ENCODE measurements at places on chromosomes 4 and X.
A peak's percentile ranks its signal among the peaks of the same experiment; 100 is the strongest.

DNA sequence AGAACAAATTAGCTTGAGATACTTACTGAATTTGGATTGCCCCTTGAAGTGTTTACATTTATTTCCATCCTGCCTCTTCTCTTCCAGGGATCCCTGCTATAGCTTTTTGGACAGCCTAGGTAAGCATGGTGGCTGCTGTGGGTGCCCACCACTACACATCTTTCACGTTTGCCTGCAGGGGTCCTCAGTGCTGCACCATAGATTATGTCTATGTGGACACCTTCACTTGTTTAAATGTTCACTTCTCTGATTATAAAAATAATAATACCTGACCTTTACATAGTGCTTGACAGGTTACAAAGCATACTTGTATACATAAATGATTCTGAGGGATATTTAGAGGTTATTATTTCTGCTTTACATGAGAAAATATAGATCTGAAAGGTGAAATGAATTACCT, 67.9 kb upstream of the SLC4A4 start:
- DNase-seq, result no peak

DNA sequence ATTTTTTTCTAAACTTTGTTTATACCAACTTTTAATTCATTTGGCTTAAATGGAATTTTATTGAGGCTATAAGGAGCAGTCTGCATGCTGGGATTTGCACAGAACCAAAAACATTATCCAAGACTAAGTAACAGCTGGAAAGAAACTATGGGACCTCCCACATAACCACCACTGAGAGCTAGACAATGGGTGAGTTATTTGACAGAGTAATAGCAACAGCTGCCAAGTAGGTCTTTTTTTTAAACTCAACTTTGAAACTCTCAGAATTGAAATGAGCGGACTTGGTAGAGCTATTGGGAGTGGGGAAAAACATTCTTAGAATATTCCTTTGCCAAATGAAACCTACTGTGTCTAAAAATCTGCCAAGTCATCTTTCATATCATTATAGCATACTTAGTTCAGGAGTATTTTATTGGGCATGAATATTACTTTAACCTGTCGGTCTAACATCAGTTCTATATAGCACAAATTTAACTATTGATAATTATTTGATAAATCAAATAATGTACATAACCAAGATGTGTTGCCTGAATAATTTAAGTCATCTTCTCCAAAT, 1428.0 kb downstream of the PCDH7 start:
- DNase-seq, result no peak

DNA sequence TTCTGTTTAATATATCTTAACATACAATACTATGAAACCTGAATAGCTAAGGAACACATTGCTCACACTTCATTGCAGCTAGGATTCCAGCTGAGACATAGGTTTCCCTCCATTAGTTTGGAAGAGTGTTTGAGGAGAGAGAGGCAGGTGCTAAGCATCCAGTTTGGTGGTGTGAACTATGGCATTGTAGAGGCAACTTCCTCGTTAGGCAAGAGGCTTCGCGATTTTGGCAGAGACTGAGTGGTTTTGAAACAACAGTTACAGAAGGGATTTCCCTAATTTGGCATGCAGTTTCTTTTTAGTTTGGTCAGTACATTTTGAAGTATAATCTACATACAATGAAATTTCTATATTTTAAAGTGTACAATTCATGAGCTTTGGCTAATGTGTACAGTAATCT, 117.1 kb upstream of the BMP3 start:
- DNase-seq, result peak; percentile 24

- DNase-seq, result no peak
Measured at GRCh38 chr4:107870236-107870635, 45.5 kb downstream of the SGMS2 start.

DNA sequence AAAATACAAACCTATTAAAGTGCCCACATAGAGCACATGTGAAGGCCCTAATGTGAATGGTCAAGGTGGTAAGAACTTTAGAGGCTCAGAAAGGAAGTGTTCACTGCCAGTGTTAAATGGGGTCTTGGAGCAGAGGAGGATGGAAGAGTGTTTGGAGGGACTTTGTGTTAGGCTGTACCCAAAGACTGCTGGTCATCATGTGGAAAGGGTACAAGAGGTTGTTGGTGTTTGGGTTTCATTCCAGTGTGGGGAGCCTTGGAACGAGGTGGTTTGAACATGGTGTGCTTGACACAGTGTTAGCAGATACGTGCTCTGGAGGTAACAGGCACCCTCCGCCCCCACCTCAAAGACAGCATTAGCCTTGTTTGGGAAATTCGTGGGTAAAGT, 73.1 kb downstream of the RAPGEF2 start:
- DNase-seq, result no peak

DNA sequence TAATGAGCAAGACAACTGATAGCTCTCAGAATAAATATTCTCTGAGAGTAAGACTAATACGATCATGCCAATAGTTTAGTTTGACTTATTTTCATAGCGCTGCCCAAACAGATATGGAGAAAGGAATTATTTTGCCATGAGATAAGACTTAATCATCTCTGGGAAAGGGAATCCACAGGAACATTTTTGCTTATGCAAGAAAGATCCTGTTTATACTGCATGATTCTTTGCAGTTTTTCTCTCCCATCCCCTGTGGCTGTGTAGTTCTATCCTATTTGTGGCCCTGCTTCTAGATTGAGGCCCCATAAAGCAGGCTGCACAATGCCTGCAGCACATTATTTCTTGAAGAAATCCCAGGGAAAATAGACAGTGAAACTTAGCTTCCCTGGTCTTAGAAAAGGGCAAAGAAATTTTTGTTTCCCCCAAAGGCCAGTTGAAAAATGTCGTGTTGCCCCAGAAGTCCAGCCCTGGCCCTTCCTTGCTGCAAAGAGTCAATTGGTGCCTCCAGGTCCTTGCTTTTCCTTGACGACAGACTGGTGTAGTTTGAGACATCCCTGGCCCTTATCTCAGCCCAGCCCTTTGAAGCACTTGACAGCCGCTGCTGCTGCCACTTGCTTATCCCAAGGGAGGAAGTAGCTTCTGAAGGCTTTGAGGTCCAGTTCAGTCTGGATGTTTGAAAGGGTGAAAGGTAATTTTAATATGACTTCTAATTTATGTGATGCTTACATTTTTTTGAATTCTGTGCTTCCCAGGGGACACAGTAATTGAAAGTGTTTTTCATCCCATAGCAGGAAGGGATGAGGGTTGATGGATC, 45.0 kb upstream of the SH3RF1 start:
- DNase-seq, result no peak

GRCh38 chrX:102517326-102517725, 787 bp upstream of the TMSB15A start:
- DNase-seq, result no peak

- DNase-seq, result no peak
Measured at GRCh38 chr4:165403637-165404036, 24.8 kb downstream of the CPE start.

GRCh38 chr4:67052814-67053675, 492.3 kb downstream of the CENPC start:
- no peak for DNase-seq

DNA sequence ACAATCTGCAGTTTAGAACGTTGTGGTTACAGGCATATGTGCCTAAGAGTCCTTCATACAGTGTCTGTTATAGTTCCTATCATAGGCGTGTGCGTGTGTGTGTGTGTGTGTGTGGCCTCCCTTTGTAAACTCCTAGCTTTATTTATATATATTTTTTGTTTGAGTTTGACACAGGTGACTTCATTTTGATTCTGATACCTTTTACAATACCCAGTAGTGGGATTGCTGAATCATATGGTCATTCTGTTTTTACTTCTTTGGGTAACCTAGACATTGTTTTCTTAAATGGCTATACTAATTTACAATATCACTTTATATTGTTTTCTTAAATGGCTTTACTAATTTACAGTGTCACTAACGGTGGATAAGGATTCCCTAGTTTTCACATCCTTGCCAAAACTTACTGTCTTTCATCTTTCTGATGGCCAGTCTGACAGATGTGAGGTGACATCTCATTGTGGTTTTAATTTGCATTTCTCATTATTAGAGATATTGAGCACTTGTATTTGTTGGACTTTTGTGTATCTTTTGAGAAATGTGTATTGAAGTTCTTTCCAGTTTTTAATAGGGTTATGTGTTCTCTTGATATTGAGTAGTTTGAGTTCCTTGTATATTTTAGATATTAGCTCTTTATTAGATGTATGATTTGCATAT, 211.1 kb upstream of the NUDT6 start:
- no peak for DNase-seq

DNA sequence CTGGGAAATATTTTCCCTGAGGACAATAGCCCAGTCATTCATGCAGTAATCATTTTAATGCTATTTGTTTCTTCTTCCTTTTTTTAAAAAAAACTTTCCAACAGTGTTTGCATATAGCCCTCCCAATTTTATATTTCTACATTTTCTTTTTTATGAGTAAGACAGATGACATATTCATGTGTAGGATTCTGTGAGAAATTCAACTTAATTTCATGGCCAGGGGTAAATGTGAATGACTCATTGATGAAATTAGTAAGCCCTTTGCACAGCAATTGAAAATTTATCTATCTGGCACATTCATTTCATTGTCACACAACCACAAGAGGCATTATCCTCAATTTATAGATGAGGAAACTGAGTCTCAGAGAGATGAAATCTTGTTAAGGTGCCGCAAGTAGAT, 13.7 kb upstream of the SMIM20 start:
- DNase-seq, result peak; percentile 25

DNA sequence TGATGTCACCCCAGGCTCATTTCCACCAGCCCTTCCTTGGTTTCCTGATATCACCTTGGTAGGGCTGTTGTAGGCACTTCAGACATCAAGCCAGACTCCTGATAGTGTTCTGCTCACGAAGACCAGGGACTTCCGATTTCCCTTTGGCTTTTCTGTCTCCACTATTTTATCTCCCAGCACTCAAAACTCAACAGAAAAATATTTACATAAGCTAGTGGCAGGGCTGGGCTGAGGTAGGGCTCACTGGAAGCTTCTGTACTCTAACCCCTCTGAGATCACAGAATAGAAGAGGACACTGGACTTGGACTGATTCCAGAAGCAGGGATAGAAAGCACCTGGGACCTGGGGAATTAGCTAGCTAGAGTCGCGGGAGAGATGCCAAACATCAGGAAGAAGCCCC, 34.4 kb upstream of the EFNB1 start:
- no peak for DNase-seq

DNA sequence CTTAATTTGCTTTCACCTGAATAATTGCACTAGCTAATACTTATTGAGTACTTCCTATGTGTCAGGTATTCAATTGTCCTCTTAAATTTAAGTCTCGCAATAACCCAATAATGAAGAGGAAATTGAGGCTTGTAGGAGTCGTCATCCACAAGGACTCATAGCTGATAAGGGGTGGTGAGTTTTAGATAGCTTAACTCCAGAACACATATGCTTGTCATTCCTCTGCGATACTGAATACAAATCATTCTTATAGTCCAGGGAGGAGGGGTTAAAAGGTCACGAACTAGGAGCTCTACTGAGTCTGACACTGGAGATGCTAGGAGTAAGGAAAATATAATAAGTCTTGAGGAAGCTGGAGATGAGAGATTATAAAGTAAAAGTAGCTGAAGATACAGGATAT, 1.4 kb upstream of the PACRGL start:
- no peak for DNase-seq

DNA sequence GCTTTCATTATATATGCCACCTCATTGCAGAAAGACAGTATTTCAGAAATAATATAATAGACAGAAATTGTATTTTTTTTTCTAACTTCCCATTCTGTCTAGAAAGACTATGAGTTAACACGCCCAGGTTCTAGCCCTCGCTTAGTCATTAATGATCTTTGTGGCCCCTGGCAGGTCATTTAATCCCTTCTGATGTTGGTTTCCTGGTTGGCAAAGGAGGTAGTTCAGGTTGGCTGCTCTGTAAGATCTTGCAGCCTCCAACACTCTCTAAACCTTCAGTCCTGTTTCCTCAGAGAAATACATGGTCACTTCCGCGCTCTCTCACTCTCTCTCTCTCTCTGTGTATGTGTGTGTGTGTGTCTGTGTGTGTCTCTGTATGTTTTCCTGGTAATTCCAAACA, 156.3 kb upstream of the NOCT start:
- DNase-seq, result no peak

- DNase-seq, result no peak
Measured at GRCh38 chr4:181213551-181213950, 1029.7 kb upstream of the TENM3 start.

DNA sequence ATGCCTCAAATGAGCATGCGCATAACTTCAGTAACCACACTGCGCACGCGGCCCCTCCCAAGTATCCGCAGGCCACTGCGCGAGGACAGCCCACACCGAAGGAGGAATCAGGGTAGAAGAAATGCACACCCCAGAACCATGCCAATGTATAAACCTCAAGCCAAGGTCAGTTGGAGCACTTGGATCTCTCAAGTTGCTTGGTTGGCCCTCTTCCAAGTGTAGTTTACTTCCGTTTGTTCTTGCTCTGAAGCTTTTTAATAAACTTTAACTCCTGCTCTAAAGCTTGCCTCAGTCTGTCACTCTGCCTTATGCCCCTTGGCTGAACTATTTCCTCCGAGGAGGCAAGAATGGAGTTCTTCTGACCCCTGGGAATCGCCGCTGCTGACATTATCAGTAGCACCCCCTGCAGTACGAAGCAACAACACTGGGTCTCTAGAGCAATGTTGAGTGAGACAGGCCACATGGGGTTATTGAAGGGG, 22.0 kb upstream of the SPINK2 start:
- no peak for DNase-seq

DNA sequence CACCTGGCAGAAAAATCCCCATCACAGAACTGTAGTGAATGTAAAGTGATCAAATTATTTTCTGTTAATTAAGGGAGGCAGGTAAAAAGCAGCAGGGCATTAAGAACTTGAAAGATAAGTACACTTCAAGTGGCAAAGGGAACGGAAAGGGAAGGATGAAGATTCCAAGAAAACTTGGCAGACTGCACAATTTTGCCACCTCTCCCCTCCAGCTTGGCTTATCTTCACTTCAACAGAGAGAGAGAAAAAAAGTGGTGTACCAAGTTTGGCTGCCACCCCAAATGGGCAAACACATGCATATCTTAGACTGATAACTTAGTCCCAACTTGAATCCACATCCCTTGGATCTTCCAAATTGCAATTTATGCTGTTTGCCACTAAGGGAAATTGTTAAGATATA, 598.1 kb upstream of the ACTRT1 start:
- no peak for DNase-seq

DNA sequence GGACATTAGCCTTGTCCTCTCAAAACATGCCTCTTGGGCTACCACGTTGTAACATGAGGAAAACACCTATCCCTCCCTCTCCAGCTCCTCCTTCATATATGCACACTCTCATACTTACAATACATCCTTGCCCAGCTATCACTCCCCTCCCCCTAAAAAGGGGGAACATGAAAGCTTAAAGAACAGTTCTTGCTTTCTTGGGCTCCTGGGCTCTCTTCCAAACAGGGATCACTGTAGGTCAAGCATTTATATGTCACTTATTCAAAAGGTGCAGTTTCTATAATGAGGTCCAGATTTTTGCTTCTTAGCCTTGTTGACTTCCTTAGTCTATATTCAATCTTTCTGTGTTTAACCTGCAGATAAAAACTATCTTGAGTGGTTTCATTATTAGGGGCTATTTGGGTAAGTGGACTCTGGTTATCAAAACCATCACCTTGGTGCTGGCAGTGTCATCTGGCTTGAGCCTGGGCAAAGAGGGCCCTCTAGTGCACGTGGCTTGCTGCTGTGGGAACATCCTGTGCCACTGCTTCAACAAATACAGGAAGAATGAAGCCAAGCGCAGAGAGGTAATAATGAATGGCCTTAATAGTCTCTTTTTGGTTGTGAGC, 119.4 kb downstream of the AKAP4 start:
- peak; percentile 5 for DNase-seq

- DNase-seq, result peak; percentile 16
Measured at GRCh38 chr4:122766950-122767349, 34.4 kb downstream of the BBS12 start.
